Cortex of kidney (tissue), 1 donor: ENCODE measurements at places on chromosomes 16 and 17.

- no peak for DNase-seq
Observed at GRCh38 chr17:3843935-3844516, 2.0 kb downstream of the NCBP3 start.

GRCh38 chr16:9040800-9041412 lies 50.5 kb upstream of the HAPSTR1 start:
- DNase-seq: no peak

- DNase-seq: no peak
Observed at GRCh38 chr17:57871863-57872262, 22.0 kb upstream of the MRPS23 start.

DNA sequence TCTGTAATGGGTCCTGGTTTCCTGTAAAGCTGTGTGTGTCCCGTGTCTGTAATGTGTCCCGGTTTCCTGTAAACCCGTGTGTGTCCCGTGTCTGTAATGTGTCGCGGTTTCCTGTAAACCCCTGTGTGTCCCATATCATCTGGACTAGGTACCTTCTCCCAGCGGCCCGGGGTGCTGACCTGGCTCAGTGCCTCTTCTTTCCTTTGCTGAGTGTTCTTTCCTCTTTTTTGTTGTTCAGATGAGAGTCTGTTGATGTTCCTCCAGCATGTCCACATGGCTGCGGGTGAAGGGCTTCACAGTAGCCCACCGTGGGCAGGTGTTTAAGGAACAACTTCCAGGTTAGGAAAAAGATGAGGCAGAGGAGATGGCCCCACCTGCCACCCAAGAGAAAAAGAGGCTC lies 46.6 kb upstream of the GNG13 start:
- no peak for DNase-seq

GRCh38 chr17:49575679-49576087 lies at the start of gene NXPH3:
Gene NXPH3 (plus strand): TSS chr17:49575871. CDS start chr17:49576220, 349 bp downstream.
- no peak for DNase-seq

GRCh38 chr16:83933885-83934683 lies 19.0 kb upstream of the OSGIN1 start:
- DNase-seq: no peak

DNA sequence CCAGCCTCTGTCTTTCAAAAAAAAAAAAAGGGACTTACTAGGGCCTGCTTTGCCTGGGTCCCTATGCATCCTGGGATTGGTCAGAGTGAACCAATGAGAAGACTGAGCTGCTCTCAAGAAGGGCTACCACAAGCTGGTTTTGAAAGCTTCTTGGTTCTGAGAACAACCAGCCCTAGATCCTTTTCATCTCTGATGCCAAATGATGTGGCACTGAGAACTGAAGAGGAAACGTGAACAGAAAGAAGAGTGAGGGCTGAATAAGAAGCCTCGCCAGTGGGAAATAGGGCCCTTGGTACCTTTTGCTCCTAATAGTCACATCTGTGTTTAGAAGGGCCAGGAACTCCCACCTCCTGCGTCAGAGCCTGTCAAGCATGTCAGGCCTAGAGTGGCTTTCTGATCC lies 10.7 kb downstream of the TACO1 start:
- no peak for DNase-seq

GRCh38 chr16:3673676-3674377 lies 19.3 kb downstream of the DNASE1 start:
- DNase-seq: no peak

- no peak for DNase-seq
Observed at GRCh38 chr16:80804526-80805383, at the start of gene CDYL2. Gene CDYL2 (minus strand): TSS chr16:80804598. CDS start chr16:80804173, 425 bp downstream.

GRCh38 chr16:81394966-81395655 lies 49.5 kb upstream of the CMIP start:
- DNase-seq: no peak

DNA sequence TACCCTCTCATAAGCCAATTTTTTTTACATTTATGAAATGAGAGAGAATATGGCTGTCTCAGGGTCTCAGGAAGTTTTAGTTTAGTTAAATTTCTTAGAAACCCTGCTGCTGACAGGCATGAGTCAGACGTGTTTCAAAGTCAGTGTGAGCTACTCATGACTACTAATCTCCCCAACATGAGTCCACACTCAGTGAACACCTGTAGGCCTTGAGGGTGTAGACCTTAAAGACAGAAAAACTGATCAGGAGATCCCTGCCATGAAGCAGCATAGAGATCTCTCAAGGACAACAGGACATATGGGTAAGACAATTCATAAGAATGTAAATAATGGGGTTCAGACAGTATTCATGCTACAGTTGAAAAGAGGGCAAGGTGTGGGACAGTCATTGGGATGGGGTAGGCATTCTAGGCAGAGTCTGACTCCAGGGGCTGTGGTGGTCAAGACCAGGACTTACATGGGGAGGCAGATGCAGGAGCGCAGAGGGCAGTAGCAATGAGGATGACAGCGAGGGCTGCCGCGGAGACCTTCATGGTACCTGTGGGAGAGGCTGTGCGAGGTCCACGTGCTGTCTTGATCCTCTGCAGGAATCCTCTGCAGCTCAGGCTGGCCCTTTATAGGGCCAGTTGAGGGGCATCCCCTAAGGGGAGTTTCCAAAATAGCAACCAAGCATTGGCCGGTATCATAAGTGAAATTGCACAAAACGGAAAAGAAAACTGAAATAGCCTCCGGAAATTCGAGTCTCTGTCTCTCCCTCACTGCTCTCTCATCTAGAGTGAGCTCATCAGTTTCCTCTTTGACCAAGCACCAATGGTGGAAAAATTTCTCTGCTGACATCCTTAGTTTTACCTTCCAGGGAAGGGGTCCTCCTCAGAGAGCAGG lies at the start of gene CCL5:
TSS of gene CCL5 (minus strand) at position 588 of the 882 bp plus-strand sequence.
- no peak for DNase-seq

- no peak for DNase-seq
Observed at GRCh38 chr17:4507361-4508111, 8.9 kb downstream of the SPNS2 start.
